Left lung (tissue), 14 donors: ENCODE measurements at places on chromosomes 4 and X.

DNA sequence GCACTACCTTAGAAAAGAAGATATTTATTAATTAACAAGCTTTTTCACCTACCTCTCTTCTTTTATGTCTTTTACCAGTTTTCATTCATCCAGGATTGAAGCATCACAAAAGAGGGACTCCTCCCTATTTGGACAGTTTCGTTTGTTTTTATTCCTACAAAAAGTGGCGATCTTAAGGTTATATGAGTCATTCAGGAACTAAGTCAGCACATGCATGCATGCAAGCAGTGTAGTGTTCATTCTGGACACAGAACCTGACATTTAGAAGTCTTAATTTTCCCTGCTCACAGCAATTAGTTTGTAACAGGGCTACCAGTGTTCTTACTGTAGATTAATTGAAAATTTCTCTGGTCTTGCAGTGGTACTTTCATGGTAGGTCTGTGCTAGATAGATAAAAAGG, 47.9 kb upstream of the QRFPR start:
- DNase-seq = no peak

DNA sequence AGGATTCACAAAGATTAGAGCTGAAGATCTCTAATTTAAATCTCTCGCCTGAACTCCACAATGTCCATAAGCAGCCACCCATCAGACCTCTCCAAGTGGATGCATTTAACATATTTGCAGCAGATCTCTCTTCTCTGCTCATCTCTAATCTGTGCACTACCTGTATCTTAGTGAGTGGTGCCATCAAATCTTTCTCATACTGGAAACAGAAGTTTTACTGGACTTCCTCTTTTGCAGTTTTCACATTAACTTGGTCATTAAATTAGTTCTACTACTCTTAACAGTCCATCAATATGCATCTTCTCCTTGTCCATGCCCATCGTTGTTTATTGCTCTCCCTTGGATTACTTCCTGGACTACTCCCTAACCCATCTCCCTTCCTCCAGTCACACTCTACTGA, 488.5 kb downstream of the IL15 start:
- no peak for DNase-seq

- DNase-seq = peak; percentile 48
These were observed 18.5 kb upstream of the DRD5 start for GRCh38 chr4:9762823-9763475.

DNA sequence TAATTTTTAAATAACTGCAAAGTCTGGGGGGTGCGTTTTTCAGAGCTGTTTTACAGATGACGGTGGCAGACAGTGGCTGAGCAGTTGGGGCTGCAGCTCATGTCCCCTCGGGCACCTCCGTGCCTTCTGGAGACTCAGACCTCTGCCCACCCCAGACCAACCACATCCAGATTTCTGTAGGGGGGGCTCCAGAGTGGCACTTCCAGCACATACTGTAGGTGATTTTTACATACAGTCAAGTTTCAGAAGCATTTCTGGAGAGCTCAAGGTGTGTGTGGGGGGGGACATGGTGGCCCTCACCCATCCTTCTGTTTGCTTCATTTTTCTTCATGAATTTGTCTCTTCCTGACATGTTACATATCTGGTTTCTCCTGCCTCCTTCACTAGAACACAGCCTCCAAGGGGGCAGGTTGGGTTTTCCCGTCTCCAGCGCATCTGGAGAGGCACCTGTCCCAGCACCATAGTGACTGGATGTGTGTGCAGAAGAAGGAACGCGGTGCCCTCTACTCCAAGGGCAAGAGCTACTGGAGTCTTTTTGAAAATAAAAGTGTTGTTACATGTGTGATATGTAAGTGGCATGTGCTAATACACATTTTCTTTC, 37.5 kb downstream of the TMEM271 start:
- no peak for DNase-seq

DNA sequence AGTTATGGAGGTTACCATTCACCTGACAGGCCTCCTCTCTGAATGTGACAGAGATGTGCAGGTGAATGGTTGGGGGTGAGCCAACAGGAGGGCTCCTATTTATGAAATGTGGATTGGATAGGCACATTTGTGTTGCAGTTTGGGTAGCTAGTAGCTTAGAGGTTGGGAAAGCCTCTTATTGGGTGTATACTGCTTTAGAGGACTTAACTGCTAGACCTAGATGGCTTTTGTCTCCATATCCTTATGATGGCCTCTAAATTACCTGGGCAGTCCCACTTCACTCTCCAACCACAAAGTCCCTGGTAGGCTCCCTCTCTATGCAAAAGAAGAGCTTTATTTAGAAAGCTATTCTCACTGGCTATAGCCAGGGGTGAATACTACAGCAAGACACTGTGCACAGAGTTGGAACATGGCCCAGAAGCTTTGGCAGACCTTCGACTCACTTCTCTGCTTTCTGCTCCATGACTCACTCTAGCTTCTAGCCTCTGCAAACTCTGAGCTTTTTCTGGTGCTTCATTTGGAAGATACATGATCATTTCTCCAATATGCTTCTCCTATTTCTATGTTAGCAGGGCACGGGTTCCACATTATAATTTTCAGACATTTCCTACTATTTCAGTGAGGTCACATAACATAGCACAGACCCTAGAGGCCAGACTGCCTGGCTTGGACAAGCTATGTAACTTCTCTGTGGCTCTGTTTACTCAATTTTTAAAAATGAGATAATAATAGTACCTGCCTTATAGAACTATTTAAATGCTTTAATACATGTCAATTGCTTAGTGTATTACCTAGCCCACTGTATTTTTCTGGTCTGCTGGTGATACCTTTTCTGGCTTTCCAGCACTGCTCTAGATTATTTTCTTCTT, 6.0 kb upstream of the VGLL1 start:
- peak; percentile 83 for DNase-seq

DNA sequence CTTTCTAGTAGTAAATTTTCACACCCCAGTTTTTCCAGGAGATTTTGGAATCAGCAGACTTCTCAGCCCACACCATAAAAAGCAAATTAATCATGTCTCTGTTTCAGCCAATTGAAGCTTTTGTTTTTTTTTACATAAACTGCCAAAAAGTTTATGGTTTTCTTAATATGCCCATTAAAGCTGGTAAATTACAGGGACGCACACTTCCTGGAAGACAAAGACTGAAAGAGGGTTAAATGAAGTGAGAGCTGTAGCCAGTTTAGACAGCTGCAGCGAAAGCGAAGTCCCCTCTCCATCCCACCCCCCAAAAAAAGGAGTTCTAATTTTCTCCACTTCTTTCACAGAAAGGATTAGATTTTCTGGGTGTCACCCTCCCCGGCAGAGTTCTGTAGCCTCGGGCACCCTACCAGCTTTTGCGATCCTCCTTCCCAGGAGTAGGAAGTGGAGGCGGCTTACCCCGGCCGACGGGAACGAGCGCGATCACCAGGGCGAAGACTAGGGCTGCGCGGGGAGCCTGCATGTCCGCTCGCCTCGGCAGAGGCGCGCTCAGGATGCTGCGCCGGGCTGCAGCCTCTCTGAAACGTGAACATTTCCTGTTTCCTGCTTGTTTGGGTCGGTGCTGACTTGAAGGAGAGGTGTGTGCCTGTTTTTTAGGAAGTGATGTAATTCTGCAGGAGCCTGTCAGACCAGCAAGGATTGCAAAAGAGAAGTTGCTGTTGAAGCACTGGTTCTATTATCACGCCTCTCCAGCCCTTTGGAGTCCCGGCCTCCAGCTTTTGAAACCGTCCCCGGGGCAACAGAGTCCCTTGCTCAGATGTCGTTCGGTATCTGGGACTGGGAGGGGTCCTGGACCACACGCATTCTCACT, at the start of gene TMEM154:
Gene TMEM154 (minus strand): TSS at position 584 of the 868 bp plus-strand sequence. CDS start 64 bp downstream, at position 520.
- peak; percentile 63 for DNase-seq

GRCh38 chr4:53481586-53481985, 104.1 kb downstream of the FIP1L1 start:
- no peak for DNase-seq

GRCh38 chrX:110477593-110478228, 119.1 kb downstream of the RTL9 start:
- no peak for DNase-seq

DNA sequence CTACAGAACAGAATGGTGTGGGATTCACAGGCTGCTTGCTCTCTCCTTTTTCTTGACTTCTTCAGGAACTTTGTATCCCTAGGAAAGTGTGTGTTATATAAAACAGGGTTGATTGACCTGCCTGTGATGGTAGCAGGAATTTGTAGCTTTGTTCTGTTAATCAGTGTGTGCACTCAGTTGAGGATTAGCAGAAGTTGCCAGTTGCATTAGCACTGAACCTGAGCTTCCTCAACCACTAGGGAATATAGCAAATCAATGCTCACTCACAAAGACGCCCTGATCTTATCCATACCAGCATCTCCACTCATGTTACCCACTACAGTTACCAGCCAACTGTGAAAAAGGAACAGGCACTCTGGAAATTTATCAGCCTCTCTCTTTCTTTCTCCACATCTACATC, 319.1 kb upstream of the EMCN start:
- no peak for DNase-seq

DNA sequence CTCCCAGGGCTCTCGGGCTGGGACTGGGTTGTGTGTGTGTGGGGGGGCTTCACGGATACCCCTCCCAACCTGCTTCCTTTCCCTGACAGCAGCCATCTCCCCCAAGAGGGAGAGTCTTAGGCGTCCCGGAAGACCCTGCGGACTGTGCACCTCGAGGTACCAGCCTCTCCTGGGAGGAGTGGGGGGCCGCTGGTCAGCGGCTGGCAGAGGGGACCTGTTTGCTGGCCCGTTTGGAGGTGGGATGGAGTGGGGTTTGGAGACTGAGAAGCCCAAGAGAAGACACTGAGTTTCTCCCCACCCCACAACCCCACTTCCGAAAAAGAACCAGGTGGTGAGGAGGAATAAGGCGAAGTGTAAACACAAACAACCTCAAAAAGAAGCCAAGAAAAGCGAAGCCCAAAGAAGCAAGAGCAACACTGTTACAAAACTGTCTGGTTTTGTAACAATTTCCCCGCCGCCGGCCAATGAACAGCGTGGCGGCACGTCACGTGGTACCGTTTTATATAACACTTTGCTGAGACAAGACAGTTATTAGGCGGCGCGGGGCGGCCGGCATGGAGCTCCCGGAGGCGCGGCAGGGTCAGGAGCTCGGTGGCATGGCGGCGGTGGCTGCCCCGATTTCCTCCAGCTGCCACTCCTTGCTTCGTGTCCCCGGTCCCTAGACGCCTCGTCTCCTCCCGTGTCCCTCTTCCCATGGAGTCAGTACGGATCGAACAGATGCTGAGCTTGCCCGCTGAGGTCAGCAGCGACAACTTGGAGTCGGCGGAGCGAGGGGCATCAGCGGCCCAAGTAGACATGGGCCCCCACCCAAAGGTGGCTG, at the start of gene LONRF3:
Gene LONRF3 (plus strand): TSS at position 531 of the 820 bp plus-strand sequence. CDS start 163 bp downstream, at position 694.
- peak; percentile 53 for DNase-seq

- DNase-seq = no peak
These were observed 30.3 kb downstream of the STPG2 start for GRCh38 chr4:98113012-98113411.

DNA sequence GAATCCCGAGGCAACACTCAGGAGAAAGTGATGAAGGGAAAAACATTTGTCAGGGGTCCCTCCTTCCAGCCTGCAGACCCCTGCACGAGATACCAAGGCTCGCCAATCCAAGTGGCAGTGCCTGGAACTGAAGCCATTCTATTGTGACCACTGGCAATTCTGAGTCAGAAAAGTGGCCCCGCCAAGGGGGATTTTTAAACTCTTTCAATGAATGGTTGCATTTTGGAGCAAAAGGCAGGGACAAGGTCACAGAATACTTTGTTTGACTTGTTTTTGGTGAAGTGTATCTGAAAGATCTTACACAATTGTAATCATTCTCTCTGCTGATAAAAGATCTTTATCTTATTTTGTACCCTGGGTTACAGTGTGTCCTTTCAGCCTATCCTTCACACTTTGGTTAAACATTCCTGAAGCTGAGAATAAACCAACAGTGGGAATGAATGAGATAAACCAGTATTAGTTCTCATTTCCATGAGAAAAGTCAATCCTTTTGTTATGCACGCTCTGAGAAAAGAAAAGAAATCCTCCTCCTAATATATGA, 115.9 kb upstream of the PDLIM3 start:
- no peak for DNase-seq

DNA sequence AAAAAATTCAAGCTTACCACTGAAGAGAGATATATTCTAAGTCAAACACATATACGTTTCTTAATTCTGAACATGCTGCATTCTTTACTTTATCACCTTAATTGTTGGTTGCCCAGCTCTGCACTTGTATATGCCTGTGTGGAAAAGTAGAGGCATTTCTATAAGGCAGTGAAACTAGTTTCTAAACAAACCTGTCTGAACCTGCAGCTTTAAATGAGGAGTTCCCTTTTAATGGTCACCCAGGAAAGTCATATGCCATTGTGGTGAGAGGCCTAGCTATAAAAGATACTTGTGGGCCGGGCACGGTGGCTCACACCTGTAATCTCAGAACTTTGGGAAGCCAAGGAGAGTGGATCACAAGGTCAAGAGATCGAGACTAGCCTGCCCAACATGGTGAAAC, 147.4 kb upstream of the RXFP1 start:
- no peak for DNase-seq

DNA sequence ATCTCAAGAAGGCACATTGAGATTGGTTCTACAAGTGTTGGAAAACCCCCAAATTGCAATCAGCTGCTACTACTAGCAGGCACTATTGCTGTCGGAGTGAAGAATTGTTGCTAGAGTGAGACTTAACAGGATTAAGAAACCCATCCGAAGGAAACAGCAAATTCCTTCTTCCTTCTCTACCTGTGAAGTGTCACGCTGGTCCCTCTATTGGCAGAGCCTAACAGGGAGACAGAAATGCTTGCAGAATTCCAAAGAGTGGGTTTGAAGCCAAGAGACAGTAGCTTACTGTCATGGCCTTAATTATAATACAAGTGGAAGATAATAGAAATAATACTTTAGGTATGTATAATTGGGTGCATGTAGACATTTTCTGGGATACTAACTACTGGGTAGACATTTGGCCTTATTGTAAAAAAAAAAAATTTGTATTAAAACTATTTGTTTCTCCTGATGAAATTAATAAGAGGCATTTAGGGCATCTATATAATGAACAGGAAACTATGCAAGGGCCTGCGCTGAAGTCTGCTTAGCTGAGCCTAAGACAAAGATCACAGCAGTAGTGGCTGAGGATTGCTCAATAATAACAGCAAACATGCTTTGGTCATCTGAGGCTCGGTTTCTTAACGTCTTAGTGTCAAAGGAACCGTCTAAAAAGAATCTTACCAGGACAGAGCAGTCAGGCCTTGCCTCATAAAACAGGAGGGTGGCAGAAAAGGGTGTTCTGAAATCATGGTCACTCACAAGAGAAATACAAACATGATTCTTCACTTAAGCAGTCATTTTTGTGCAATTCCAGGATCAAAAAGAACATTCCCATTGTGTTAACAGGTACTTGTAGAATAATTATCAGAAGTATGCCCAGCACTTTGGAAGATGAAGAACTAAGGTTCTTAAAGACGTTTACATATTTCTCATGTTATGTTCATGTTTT, 40.8 kb downstream of the FAM241A start:
- no peak for DNase-seq

DNA sequence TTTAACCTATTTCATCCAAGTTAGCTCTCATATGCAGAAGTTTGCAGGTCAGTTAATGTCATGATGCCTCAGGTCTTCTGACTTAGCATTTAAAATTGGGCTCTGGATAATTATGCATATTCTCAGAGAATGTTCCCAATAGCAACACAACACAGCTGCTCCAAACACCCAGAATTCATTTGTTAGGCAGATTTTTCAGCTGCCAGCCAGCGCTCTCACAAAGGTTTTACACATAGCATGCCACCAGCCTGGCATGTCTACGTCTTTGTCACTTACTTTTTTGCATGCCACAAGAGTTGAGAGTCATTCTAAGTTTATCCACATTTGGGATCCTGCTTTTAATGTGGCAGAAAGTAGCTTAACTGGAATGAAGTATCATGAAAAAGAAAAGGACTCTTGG, 84.8 kb downstream of the LIMCH1 start:
- DNase-seq = no peak
